ENCODE measurements at places on chromosomes 2 and 18.

DNA sequence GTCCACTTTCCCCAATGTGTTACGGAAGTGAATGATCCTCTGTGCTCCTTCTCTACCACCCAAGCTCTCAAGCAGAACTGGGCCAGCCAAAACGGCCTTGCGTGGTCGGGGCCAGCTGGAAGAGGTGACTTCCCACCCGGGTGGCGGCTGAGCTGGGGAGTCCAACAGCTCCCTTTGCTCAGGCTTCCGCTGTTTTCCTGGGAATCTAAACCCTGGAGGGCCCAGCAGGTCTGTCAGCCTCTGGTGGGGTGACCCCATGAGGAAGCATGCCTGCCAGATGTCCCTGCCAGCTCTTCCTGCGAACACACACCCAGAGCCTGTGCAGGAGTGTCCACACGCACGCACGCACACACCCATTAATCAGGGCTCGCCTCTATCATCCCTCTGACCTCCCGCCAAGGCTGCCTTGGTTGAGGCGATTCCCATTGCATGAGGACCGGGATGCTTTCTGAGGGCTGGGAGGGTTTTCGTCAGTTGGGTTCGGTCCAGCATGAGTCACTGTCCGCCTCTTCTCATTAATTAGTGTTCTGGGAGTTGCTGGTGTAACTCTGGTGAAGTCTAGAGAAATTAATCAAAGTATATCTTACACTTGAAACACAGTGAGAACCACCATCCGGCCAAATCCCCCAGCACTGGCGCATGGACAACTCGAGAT lies 90.6 kb downstream of the TWIST2 start:
- DNase-seq, result no peak

GRCh38 chr18:53735526-53735925 lies 488.9 kb downstream of the MBD2 start:
- DNase-seq, result no peak

- DNase-seq, result no peak
These were observed 458 bp downstream of the HYCC2 start for GRCh38 chr2:201070948-201071478.

DNA sequence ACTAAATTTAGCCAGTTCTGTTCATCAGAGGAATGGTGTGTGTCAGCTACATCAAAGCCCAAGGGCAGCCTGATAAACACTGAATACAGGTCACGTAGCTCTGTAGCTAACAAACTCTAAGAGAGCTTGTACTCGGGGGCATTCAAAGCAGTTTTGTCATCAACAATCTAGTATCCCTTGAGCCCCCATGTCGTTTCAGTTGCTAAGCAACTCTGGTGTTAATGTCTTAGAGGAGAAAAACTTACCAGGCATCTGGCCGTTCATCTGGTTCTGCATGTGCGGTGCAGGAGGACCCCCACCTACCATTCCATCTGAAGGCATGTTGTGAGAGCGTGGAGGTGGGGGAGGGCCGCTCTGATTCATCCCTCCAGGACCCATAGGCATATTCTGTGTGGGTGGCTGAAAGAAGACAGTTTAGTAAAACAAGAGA lies 33.1 kb downstream of the SS18 start:
- DNase-seq, result no peak

- DNase-seq, result no peak
These were observed 300.7 kb upstream of the UBE2E3 start for GRCh38 chr2:180679693-180680092.

Data from activated T-helper 9 cell treated with anti-CD3 and anti-CD28 coated beads, Interleukin-2, amount 50 U/mL, for 16 hours (primary cell).